ENCODE measurements at places on chromosomes 6 and 20.

DNA sequence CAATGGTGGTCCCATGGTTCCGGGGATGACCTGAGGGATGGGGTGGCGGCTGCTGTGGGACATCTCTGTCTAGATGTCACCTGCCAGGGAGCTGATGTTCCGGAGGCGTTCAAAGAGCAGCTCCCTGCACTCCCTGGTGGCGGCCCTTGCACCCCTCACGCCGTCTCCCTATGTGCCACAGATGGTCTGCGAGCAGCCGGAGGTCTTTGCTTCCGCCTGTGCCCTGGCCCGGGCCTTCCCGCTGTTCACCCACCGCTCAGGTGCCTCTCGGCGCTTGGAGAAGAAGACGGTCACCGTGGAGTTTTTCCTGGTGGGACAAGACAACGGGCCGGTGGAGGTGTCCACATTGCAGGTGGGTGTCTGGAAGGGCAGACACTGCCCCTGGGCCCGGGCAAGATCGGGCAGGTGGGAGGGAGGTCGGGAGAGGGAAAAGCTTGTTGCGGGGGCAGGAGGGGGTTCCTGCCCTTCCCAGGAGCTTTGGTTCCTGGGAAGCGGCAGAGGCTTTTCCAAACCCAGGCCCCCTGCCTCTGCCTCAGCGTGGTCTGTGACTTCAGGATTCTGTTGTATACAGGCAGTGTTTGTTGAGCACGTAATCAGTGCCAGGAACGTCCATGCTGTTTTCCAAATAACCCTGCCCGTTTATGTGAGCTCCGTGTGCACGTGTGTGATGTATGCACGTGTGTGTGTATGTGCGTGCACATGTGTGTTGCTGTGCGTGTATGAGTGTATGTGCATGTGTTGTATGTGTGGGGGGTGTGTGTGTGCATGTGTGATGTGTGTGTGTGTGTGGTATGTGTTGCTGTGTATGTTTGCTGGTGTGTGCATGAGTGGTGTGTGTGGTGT, 1.9 kb downstream of the NPEPL1 start:
- DNase-seq, result no peak

DNA sequence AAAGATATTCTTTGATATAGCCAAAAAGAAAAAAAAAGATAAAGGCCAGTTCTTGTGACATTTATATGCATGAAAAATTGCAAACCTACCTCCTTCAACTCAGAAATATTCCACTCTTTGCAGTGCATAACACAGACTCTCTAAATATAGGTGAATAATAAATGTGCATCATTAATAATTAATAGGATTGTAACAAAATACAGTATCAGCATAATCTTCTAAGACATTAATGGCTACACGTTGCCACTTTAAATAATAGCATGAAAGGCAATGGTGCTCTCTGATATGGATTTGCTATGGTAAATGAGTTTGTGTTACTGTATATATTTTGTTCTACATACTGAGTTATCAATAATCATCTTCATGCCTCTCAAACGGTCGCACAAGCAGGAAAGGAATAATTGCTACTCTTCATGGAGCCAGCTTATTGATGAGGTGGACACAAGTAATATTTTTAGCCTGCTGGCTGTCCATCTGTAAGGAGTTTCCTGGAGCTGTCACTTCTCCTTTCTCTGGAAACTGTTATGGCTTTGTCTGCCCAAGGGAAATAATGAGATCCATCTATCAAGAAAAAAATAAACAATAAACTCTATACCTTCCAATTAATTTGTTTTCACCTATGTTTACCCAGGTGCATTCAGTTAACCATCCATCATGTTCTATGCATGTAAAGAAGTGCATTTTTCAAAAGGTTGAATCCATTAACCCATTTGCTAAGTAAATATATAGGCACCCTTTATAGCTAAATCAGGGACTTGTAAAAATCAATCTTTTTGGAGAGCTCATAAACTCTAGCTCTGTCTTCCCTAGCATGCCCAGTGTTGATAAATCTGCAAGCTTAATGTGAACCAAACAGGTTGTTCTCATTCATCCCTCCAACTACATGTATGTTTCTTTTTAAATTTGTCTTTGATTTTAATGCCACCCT, 253.0 kb downstream of the NKAIN2 start:
- DNase-seq, result no peak

GRCh38 chr6:90121982-90122381, 174.7 kb downstream of the BACH2 start:
- no peak for DNase-seq

DNA sequence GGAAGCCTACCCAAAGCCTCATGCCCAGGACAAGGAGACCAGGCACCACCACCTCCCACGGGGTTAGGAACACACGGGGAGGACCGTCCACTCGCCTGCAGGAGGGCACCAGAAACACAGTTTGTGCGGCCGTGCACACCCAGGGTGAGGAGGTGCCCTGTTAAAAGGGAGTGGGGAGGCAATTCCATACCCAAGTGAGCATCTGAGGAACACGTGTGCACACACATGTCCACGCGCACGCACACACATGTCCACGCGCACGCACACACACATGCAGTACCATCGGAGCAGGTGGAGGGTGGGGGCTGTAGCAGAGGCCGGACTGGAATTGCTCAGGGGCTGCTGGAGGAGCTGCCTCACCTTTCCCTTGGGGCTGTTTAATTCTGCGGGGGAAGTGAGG, 259.4 kb downstream of the TAF4 start:
- no peak for DNase-seq

GRCh38 chr6:75624988-75625387, 23.3 kb downstream of the SENP6 start:
- DNase-seq, result no peak

DNA sequence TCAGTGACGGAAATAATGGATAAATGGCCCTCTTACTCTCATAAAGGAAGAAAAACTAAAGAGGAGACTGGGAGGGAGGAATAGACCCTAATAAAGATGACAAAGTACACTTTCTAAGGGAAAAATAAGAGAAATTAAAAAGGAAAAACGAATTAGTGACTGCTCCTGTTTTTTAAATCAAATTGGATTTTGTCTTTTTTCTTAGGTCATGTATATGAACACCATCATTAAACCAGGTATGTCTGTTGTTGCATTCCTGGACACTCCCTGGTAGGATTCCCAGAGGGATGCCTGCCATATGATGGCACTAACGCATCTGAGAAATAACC, 59.4 kb upstream of the BTN3A2 start:
- no peak for DNase-seq

Data from NCI-H446 treated with DMSO at 0.1 percent for 48 hours (cell line).